ENCODE measurements at places on chromosomes 5 and 9.
A peak's percentile ranks its signal among the peaks of the same experiment; 100 is the strongest.

GRCh38 chr9:133226219-133227171, 17.4 kb upstream of the OBP2B start:
- peak; percentile 48 for DNase-seq

DNA sequence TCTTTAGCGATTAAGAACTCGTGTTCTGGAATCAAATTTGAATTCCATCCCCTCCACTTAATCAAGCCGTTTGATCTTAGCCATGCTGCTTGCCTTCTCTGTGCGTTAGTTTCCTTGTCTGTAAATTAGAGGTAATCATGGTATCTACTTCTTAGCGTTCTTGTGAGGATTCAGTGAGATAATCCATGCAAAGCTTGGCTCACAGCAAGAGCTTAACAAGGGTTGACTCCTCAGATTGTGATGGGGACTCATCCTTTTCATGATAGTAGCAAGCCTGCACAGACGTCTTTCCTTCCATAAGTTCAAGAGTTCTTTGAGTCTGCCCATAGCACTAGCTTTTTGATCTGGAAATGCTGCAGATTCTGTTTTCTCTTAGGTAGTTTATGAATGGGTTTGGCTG, 72.8 kb downstream of the TRIO start:
- no peak for DNase-seq

DNA sequence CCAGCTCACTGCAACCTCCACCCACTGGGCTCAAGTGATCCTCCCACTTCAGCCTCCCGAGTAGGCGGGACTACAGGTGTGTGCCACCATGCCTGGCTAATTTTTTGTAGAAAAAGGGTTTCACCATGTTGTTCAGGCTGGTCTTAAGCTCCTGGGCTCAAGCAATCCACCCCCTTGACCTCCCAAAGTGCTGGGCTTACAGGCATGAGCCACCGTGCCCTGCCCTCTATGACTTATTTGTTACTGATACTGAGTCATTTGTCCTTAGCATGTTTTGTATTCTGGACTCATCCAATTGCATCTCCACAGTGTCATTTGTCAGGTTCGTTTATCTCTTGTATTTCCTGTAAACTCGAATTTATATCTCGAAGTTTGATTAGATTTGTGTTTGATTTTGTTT, 2.7 kb upstream of the ITK start:
- DNase-seq: no peak

GRCh38 chr5:22076586-22076985, 776.6 kb downstream of the CDH12 start:
- no peak for DNase-seq

DNA sequence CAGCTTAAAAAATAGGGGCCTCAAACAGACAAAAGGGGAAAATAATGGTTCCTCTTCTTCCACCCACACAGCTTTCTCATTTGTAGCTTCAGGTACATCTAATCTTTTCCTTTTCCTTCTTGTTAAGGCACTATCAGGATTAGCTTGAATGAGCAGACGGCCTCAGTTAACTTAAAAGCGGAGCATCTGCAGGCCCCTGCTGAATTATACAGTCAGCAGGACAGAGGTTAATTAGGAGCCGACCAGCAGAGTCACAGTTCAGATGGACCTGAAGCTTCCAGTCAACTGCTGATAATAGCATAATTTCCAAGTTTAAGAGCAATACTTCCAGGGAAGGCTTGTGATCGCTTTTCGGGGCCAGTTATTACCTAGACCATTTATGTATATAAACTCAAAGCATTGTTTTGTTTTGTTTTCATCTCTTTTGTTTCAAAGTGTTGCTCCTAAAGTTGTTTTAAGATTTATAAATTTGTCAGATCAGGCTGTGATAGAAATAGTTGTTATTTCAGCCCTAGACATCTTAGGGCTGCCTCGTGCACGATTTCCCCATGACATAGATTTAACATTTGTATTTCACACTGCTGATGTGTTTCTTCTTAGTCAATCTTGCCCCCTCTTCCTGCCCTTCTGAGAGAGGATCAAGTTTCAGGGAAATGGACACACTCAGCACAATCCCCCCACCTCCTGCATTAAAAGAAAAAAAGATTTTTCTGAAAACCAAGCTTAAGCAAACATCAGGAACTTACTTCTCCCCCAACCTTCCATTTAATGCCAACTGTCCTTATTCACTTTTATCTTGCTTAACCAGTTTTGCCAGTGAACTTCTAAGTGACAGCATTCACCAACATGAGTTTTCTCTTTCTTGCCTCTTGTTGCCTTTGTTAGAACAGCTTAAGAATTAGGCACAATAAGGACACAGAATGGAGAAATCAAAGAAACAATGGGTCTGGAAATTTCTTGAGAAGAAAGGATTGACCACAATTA, 449.8 kb downstream of the ARHGEF28 start:
- DNase-seq: no peak

- DNase-seq: no peak
These were observed 53.1 kb upstream of the CEMIP2 start for GRCh38 chr9:71821405-71821804.

GRCh38 chr9:87844506-87844905, 38.2 kb upstream of the SPATA31E1 start:
- DNase-seq: no peak

GRCh38 chr5:93585041-93585766, 2.2 kb downstream of the NR2F1 start:
- peak; percentile 69 for DNase-seq

- no peak for DNase-seq
These were observed 11.8 kb downstream of the RBM18 start for GRCh38 chr9:122252796-122253195.

- DNase-seq: no peak
These were observed 1.6 kb downstream of the ATP10B start for GRCh38 chr5:160850421-160850820.

- DNase-seq: no peak
These were observed 72.5 kb downstream of the MACROH2A1 start for GRCh38 chr5:135326296-135327254.

GRCh38 chr5:16592255-16592654, 24.5 kb downstream of the RETREG1 start:
- DNase-seq: no peak

- DNase-seq: no peak
These were observed 6.6 kb downstream of the FCN2 start for GRCh38 chr9:134887219-134887618.

DNA sequence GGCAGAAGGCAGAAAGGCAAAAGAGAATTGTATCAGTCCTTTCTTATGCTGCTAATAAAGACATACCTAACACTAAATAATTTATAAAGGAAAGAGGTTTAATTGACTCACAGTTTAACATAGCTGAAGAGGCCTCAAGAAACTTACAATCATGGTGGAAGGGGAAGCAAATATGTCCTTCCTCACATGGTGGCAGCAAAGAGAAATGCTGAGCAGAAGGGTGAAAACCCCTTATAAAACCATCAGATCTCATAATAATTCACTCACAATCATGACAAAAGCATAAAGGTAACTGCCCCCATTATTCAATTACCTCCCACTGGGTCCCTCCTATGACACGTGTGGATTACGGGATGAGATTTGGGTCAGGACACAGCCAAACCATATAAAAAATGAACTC, 312.5 kb upstream of the PTGER4 start:
- DNase-seq: no peak

- DNase-seq: no peak
These were observed 439.5 kb upstream of the RGMB start for GRCh38 chr5:98333921-98334320.

DNA sequence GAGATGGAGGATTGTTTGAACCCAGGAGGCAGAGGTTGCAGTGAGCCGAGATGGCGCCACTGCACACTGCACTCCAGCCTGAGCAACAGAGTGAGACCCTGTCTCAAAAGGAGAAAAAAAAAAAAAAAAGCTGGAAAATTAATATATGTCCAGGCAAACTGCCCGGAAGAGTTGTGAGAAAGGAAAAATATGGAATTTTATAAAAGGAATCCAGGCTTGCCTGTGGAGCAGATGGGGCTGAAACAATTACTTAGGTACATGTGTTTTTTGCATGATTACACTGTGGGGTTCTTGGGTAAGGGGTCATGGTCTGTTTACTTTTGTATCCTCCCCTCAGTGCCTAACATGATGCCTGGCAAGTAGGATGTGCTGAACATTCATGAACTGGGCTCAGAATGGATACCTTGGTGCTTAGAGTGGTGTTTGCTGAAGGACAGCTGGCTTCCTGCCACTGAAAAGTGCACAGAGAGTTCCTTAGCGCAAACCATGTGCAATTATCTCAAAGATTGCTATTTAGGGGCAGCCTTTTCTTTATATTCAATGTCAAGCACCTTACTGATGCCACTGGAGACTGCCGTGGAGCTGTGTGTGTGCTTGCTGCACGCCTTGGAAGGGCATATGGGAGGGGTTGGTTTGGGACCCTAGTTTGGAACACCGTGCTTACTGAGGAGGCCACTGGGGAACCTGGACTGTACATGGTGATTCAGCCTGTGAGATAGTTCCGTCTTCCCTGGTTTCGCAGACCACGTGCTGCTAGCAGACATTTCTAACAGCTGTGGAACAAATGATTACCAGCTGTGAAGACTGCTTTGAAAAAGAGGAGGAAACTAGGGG, 78.4 kb downstream of the MAP1B start:
- no peak for DNase-seq

- no peak for DNase-seq
These were observed 21.3 kb downstream of the MSX2 start for GRCh38 chr5:174745590-174746103.

- no peak for DNase-seq
These were observed 179.8 kb downstream of the PBX3 start for GRCh38 chr9:125926936-125927335.

- no peak for DNase-seq
These were observed 123.5 kb downstream of the TRIO start for GRCh38 chr5:14266686-14267085.

DNA sequence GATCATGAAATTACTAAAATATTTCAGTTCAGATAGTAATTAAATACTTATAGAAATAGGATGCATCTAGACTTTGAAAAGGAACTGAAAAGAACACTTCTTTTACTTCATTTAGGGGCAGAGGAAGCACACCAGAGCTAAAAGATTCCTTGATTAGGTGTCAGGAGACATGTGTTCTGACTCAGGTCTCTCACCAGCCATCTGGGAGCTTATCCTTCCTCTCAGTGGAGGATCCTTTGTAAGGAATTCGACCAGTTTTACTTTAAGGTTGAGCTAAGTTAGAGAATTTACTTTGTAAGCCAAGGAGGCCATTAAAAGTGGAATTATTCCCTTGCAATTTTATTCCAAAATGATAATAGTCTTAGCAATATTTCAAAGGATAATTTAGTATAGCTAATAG, 16.7 kb downstream of the VCAN start:
- DNase-seq: no peak

DNA sequence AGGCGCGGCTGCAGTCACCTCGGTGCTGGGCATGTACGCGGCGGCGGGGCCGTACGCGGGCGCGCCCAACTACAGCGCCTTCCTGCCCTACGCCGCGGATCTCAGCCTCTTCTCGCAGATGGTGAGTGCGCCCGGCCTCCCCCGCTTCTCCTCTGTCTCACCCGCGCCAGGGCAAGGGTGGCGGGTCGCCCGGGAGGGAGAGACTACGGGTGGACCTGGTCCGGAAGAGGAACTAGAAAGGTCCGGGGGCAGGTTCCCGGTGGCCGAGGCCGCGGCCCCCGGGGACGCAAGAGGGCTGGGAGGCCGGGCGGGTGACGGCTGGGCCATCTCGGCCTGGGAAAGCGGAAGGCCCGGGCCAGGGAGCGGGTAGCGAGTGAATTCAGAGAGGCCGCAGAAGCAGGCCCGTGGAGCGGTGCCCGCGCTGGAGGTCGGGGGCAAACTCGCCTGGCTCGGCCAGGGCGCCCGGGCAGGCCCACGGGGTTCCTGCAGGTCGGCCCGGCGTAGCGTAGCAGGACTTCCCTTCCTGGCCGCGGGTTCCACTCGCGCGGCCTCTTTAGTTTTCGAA, 711 bp downstream of the IRX1 start:
- no peak for DNase-seq

DNA sequence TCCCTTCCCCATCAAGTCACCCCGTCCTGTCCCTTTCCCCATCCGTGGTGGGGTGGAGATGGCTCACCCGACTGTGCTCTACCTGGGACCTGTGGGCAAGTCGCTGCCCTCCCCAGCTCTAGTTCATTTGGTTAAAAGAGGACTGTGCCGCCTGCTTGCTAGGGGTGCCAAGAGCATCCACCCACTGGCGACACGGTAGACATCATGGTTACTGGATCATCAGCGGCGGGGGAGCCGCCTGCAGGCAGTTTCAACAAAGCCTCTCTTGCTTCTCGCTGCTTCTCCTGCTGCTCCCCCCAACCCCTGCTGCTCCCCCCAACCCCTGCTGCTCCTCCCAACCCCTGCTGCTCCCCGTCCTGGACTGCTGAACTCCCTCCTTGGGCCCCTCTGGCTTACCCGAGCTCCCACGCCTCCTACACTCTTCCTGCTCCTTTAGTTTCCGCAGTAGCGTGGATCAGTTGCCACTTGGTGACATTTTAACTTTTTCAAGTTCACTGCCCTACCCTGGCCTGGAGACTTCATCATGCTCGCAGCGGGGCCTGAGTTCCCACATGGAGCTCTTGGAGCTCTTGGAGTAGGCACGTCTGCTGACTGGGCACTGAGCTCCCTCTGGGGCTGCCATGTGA, 22.0 kb upstream of the SCGB3A1 start:
- DNase-seq: no peak

GRCh38 chr5:135977375-135977928, 22.7 kb upstream of the LECT2 start:
- peak; percentile 80 for DNase-seq

DNA sequence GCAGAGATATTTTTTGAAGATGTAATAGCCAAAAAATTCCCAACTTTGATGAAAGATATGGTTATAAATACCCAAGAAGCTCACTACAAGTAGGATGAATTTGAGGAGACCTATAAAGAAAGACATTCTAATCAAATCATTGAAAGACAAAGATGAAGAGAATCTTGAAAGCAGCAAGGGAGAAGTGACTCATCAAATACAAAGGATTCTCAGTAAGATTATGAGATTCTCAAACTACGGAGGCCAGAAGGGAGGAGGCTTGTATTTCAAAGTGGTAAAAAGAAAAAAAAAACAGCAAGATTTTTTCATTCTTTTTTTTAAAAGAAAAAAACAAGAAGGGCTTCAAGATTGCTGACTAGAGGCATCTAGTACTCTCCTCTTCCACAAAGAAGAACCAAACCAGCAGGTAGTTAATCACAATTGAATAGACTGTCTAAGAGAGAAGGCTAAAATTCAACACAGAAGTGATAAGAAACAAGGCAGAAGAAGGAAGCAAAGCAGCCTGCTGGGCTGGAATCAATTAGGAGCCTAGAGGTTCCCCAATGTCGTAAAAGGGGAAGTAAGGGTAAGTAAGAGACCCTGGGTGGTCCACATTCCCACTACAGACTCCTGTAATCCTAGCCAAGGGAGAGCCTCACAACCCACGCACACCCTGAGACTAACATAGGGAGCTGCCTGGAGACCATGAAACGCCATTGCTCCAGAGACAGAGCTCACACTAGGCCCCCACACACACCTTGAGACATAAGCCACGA, 59.1 kb upstream of the NIPAL4 start:
- no peak for DNase-seq

- DNase-seq: no peak
These were observed 190.8 kb upstream of the EFNA5 start for GRCh38 chr5:107861565-107861964.

GRCh38 chr5:76733049-76733417, 17.1 kb downstream of the F2R start:
- no peak for DNase-seq

GRCh38 chr9:129483415-129484351, 137.2 kb downstream of the C9orf50 start:
- DNase-seq: peak; percentile 98

Data from sigmoid colon (tissue), 7 donors.